Activated CD4-positive, alpha-beta T cell treated with anti-CD3 and anti-CD28 coated beads for 4 hours (primary cell): ENCODE measurements at places on chromosomes 4 and X.

DNA sequence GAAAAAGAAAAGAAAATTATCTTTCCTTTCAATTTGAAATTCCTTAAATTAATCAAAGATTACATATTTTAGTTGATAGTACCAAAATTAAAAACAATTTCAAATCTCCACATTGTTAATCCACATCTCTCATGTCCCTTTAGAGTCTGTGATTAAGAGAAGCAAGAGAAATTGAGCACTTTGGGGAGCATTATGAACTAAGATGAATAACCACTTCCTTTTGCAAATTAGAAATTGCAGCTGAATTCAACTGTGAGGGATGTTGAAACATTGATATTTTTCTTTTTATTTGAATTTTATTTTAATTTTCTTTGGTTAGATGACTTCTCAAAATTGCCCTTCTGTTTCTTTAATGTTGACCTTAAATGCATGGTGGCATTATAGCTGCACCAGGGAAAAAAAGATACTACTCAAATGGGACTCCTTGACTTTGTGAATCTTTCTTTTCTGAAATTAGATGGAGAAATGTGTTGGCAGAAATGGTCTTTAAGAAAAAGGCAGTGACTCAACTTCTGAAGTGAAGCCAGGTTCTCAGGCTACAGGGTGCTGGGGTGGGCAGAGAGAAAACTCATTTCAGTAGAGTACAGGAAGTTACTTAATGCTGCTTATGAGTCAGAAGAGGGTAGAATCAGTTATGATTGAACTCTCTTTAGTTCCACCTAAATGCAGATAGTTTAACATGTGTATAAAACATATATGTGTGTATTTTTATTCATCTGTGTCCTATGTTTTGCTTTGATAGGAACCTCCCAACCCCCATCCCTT is 92.0 kb upstream of the TNIP3 start:
- DNase-seq = peak; percentile 54

DNA sequence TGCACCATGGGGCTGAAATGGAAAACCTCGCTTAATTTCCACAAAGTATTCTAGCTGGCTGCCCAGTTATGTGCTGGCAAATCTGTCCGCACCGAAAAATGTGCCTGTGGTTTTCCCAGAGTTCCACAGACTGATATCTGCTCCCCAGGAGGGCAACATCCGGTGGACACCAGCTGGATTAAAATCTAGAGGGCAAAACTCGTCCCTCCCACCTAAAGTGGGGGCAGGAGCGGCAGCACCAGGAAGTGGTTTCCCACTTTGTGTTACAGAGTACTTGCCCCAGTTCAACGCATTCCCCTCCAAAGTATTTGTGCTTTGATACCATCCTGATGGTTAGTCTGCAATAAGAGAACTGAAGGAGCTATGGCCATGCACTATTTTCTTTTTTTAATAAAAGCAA is 187.6 kb downstream of the TSPAN5 start:
- DNase-seq = no peak

GRCh38 chr4:156673483-156673882 is 298.1 kb downstream of the PDGFC start:
- DNase-seq = no peak

GRCh38 chr4:37268319-37268718 is 23.8 kb downstream of the NWD2 start:
- no peak for DNase-seq

- no peak for DNase-seq
Observed at GRCh38 chrX:55074851-55075467, at the start of gene PAGE2B. PAGE2B (plus strand) TSS chrX:55075030; CDS start chrX:55076042, 1,012 bp downstream.

DNA sequence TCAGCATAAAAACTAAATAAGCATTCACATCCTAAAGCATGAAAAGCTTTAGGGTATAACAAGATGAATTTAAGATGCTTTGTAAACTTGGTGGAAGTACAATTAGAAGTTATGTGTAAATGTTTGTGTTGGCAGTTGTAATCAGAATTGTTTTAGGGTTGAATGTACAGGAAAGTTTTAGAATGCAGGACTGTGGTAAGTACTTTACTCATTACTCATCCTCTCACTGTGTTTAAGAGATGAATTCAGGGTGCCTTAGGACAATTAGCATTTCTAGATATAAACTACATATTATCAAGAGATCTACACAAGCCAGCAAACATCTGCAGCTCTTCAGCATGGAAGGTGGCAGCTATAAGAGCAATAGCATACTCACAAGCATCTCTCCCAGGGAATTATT is 77.5 kb upstream of the ELOVL6 start:
- no peak for DNase-seq

- peak; percentile 82 for DNase-seq
Observed at GRCh38 chrX:39859991-39860861, 237.5 kb downstream of the BCOR start.

- DNase-seq = no peak
Observed at GRCh38 chr4:123950530-123950929, 553.9 kb downstream of the SPRY1 start.

GRCh38 chr4:17646693-17647092 is 32.3 kb downstream of the MED28 start:
- DNase-seq = no peak

DNA sequence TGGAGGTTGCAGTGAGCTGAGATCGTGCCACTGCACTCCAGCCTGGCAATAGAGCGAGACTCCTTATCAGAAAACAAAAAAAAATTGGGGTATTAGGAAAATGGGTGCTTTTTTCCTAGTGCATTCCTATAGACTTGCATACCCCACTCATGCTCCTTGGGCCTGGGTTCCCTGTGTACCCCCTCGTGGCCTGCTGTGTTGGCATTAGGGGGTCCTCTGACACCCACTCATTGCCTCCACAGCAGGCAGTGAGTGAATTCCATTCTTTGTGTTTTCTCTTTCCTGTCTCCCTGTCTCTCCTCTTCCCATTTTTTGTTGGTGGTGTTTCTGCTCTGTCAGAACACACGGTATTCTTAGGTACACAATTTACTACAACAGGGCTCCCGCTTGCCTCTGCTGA is 42.8 kb downstream of the TNIP2 start:
- no peak for DNase-seq

GRCh38 chr4:114017120-114017917 is 37.9 kb upstream of the ARSJ start:
- no peak for DNase-seq

- no peak for DNase-seq
Observed at GRCh38 chrX:48478806-48479205, 2.8 kb downstream of the FTSJ1 start.

- no peak for DNase-seq
Observed at GRCh38 chrX:39678914-39679313, 418.8 kb downstream of the BCOR start.

- DNase-seq = no peak
Observed at GRCh38 chr4:1862055-1862911, 6.3 kb upstream of the LETM1 start.

GRCh38 chr4:39825741-39826231 is 127.8 kb downstream of the UBE2K start:
- DNase-seq = no peak

DNA sequence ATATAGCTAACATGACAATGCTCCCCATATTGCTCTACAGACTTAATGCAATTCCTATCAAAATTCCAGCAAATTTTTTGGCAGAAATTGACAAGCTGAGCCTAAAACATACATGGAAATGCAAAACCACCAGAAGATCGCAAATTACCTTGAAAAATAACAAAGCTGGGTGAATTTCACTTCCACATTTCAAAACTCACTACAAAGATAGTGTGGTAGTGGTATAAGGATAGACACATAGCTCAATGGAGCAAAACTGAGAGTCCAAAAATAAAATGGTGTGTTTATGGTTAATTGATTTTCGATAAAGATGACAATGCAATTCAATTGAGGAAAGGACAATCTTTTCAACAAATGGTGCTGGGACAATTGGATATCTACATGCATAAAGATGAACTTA is 65.8 kb downstream of the SLC9A7 start:
- no peak for DNase-seq

DNA sequence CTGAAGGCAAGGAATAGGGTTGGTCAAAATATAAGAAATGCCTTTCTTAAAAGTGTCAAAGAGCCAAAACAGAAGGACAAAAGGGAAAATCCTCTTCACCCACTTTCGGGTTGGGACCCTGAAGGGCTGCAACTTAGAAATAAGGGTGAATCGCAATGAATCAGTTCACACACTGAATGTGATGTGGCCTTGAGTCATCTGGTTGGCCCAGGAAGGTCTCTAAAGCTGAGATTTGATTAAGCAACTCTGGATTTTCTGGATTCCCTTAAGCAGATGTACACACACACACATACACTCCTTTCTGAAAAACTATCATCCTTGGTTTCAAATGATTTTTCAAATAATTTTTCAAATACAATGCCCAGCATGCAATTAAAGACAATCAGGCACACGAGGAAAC is 13.1 kb downstream of the TAB3 start:
- DNase-seq = no peak

- DNase-seq = no peak
Observed at GRCh38 chr4:188536826-188537225, 397.6 kb downstream of the TRIML1 start.

GRCh38 chrX:136219893-136220292 is 31.3 kb downstream of the MAP7D3 start:
- no peak for DNase-seq

DNA sequence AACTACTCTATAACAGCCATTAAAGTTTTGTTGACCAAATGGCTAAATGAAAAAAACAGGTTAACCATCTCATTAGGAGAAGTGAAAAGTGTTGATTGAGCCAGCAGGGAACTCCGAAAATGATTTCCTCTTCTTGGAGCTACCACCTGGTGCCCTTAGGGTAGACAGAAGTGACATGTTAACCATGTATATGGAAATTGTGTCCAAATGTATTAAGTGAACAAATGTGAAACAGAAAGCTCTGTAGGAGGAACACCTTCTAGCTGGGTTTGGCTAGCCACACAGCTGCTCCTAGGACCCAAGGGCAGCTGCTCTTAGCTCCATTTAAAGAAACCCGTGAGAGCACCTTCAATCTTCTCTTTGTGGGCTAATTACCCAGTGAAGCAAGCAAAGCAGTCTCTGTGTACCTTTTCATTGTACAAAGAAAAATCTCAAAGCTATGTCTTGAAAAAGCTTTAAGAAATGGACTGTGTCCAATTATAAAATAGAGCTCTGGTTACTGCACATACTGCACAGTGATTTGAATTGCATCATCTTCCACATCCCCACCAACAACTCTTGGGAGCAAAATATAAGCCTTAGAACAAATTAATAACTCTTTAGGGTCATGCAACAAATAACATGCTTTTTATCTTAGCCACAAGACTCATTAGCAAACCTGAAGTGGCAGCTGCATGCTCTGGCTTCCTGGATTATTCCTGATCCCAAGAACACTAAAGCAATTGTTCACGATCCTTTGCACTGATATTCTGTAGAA is 59.2 kb upstream of the PARM1 start:
- DNase-seq = no peak

- DNase-seq = no peak
Observed at GRCh38 chrX:106897259-106897658, 5.9 kb downstream of the RIPPLY1 start.

- no peak for DNase-seq
Observed at GRCh38 chr4:58491620-58492019, 1381.4 kb upstream of the IGFBP7 start.

DNA sequence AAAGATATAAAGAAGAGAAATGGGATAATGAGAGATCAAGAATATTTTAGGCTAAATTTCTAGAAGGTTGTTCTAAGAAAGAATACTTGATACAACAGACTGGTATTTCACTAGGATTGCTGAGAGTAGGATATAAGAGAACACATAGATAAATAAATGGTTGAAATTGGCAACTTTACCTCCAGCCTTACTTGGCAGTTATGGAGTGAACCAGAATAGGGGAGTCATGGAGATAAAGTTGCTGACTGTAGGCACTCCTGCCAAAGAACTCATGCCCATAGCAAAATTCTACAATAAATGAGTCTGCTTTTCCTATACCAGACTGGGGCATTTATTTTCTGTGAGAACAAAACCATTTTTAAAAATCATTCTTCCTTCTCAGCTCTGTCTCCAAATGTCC is 26.4 kb upstream of the MMRN1 start:
- no peak for DNase-seq

DNA sequence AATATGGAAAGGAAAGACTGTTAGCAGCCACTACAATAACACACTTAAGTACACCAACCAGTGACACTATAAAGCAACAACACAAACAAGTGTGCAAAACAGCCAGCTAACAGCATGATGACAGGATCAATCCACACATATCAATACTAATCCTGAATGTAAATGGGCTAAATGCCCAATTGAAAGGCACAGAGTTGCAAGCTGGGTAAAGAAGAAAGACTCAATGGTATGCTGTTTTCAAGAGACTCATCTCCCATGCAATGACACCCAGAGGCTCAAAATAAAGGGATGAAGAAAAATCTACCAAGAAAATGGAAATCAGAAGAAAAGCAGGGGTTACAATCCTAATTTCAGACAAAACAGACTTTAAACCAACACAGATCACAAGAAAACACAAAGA is 94.2 kb upstream of the ENPEP start:
- DNase-seq = no peak

DNA sequence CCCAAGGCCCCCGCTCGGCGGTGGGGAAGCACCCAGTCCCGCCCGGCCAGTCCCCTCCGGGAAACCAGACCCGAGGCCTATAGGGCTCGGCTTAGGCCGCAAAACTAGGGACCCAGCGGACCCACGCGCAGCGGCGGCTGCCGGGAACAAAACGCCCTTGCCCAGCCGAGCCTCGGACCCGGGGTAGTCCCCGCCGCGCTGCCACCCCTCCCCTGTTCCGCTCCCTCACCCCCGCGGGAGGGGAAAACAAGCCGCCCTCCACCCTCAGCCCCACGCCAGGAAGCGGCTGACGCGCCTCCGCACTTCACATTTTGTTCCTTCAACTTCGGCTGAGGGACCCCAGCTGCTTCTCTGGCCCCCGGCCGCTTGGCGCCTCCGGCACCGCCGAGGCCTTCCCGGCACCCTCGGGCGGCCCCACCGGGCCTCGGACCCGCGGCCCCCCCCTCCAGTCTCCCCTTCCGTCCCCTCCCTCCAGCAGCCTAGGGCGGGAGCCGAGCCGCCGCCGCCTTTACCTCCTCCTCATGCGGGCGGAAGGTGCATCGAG is 694 bp downstream of the PDS5A start:
- peak; percentile 53 for DNase-seq

DNA sequence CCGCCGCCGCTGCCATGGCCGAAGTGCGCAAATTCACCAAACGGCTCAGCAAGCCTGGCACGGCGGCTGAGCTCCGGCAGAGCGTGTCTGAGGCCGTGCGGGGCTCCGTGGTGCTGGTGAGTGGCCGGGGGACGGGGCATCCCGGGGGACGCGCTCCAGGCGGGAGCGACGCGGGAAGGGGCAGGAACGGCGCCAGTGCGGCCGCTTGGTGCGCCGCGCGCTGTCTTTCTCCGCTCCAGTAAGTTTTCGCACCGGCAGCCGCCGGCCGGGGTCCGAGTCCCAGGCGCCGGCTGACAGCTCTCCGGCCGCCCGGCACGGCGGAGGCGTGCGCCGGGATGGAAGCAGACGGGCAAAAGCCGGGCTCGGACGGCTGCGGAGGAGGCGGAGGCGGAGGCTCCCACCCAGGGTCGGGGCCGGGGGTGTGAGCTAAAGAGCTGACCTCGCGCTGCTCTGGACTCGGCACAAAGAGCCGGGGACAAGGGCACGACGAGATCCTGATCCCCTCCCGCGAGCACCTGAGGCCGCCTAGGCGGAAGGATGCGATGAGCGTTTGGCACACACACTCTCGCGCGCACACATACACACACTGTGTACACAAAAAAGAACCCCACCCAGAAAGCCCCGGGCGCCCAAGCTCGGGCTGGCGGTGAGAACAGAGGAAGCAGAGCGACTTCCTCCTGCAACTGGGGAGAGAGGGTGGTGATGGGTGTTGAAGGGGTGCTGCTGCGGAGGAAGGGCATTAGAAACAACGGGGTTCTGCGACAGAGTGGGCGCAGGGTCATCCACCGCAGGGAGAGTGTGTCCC is 545 bp downstream of the DOCK11 start:
- peak; percentile 64 for DNase-seq
